ENCODE measurements at places on chromosomes 12 and 14.

DNA sequence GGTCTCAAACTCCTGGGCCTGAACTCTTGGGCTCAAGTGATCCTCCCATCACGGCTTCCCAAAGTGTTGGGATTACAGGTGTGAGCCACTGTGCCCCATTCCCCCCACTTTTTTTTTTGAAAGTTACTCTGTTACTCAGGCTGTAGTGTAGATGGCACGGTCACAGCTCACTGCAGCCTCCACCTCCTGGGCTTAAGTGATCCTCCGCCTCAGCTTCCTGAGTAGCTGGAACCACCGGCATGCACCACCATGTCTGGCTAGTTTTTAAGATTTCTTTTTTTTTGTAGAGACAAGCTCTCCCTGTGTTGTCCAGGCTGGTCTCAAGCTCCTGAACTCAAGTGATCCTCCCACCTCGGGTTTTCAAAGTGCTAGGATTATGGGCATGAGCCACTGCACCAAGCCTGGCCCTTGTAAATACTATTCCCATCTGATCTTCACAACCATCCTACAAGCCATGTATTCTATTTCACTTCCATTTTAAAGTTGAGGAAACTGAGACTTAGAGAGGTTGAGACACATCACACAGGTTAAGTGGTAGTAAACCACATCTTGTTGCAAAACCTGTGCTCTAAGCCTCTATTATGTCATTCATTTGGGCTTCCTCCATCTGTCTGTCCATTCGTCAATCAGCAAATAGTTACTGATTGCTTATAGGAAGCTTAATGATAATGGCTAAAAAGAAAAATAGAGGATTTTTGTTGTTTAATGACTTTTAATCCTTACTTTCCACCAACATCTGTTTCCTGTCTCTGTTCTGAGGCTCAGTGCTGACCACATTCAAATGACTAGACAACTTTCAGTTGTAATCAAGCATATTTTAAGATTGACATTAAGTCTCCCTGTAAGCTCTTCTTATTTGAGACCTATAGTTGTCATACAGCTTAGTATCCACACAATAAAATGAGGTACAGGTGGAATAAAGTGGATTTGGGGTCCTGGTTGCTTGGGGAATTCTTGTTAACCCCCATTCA, 9.2 kb downstream of the ASCL4 start:
- no peak for DNase-seq

DNA sequence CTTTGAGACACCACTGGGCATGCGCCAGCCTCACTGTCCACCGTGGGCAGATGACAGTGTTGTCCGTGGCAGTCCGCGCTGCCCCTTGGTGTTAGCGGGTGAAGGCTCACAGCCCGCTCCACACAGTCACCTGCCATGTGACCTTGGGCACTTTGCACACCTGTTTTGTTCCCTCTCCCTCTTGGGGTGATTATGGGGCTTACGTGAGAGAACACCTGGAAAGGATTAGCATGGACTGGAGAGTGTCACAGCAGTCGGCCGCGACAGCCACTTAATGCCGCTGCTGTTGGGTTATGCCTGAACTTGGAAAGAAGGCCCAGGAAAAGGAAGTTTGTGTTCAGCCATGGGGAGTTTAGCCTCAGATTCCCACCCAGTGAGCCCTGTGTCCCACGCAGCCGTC, 94.2 kb downstream of the DDX51 start:
- no peak for DNase-seq

DNA sequence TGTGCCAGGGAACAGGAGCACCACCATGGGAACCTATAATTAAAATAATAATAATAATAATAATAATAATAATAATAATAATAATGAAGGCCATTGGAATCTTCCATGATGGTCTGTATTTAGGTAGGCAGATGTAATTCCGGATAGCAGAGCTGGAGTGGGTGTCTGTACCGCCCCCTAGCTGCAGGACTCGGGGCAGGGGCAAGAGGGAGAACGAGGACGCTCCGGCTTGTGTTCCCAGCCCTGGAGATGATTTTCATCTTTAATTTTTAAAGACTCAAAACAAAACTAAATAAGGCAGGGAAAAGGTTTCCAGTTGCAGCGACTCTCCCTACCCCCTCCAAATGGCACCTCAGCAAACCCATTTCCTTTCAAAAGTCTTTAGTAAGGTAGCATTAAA, 501.1 kb downstream of the VRK1 start:
- DNase-seq = no peak

GRCh38 chr12:94545935-94546771, 86.5 kb upstream of the CEP83 start:
- DNase-seq = no peak

DNA sequence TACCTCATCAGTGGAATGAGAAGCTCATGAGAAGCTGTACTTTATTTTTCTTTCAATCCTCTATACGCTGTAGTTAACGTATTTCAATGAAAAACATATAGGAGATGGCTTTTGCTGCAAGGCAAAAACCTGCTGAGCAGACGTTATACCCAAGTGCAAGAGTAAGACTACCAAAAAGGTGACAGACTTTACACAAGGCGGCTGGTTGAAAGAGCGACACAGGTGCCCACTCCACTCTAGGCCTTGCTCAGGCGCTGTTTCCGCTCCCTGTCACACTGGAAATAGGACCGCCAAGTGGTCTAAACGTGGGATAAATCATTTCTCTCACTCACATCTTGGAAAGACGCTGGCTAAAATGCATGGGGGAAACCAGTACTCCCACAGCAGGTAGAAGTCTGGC, 54.5 kb downstream of the PPP2R5C start:
- no peak for DNase-seq

GRCh38 chr14:69050240-69051184, 71.4 kb upstream of the ACTN1 start:
- no peak for DNase-seq

GRCh38 chr14:69624136-69624535, 12.7 kb downstream of the SUSD6 start:
- DNase-seq = no peak

DNA sequence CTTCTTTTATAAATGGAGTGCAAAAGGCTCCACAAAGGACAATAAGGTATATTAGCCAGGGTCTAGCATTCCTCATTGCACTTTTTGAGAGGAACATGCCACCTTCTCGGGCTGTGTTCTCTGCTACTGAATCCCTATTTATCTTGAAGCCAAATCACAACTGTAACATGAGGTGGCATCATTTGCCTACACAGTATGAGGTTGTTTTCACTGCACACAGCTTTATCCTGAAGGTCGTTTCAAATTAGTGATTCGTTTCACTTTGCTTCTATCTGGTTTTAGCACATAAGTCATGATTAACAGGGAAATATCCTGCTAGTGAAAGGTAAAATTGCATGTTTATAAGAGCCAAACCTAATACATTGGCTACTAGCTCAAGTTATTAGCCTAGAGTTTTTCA, 153.8 kb downstream of the SLC35F4 start:
- no peak for DNase-seq

DNA sequence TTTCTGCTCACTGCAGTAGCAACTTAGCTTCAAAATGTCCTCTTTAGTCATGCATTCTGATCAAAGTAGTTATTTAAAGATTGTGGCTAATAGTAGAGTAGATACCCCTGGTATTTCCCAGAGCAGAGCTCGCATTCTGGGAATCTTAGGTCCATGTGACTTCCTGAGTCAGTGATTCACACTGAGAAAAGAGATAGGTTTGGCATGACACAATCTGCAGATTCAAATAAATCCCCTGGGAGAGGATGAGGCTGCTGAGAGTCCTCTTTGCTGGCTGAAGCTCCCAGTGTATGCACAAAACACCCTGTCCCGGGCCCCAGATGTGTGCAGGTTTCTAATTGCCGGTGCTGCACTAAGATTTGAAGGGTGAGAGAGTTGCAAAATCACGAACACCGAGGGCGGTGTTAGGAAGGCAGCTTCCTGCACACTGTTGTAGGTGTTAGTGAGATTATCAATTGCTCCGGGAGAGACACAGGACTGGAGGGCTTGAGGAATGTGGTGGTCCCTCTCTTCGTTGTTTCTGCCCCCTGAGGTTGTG, 233.2 kb downstream of the NRXN3 start:
- no peak for DNase-seq
